ENCODE measurements at places on chromosomes 7 and 10. TPM values are rescaled to one million over a fixed set of nuclear protein-coding genes. Genes with fewer than 3 reads are reported as not detected.

TUBB8 gene
- total RNA-seq: 0.22 TPM

SPDYE5 gene
- total RNA-seq: not detected

SPAG6 gene
- total RNA-seq: 0.02 TPM

DNA sequence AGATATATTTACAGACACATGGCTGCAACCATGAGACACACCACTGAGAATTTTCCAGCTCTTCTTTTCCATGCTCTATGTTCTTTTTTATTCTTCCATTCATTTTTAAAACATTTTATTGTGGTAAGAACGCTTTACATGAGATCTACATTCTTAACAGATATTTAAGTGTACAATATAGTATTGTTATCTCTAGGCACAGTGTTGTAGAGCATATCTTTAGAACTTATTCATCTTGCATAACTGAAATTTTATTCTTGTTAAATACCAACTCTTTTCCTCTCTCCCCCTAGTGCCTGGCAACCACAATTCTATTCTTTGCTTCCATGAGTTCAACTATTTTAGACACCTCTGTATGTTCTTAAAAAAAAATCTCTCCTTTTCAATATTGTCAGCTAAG lies 67.1 kb upstream of the HABP2 start:
- DNase-seq: no peak

DNA sequence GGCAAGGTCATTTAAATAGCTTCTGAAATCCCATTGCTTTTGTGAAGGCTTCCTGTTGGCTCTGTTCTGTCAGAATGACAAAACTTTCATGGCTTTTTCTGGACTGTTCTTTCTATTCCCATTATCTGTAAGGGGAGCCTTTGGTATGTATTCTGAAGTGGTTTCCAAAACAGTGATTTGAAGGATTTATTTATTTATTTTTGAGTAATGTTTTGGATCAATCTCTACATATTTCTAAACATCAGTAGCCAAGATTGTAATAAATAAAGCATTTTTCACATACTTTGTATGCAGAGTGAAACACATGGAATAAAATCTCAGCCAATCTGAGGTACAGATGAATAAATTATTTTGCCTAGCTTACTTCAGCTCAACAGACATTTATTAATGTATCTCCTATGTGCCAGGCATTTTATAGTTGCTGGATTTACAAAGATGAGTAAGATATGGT lies 121.1 kb downstream of the BBS9 start:
- DNase-seq: peak; percentile 7

DNA sequence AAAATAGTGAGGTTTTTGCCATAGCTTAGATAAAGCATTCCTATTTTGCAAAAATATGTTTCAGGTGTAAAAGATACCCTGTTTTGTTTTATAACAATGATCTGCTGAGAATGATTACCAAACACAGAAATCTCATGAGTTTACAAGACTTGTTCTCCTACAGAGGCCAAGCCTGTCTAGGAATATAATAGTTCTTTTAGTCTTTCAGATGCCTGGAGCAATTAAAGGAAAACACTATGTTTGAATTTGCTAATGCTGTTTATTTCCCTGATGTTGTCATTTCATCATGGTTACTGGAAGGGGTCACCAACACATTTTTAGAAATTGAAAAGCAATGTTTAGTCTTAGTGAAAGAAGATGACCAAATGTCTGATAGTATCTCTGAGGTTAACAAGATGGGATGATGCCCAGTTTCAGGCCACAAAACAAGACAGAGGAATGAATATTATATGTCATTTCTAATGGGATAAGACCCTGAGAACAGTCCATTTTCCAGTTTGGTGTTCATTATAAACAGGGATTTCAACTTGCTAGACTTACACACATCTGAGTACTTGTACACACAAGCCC lies 559.9 kb downstream of the INHBA start:
- peak; percentile 77 for DNase-seq

DNA sequence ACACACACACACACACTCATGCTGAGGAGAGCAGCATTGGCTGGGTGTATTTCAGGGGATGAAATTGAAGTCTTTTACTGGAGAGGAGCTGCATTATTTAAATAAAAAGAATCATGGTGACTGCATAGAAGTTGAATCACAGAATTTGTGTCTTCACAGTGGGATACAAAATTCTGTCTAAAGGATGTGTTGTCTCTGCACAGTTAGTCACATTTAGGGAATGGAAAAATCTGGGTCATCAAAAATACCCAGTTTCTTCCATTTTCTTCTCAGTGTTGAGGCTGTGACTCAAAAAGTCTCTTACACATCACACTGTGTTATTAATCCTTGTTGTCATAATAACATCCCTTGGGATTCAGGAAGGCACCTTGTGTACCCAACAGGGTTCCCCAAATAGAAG lies 10.9 kb downstream of the PAPSS2 start:
- DNase-seq: peak; percentile 58

Measured in M059J (cell line).